Upper lobe of left lung (tissue), 6 donors: ENCODE measurements at places on chromosomes 1 and 21. TPM values are rescaled to one million over a fixed set of nuclear protein-coding genes. Genes with fewer than 3 reads are reported as not detected.

GRCh38 chr1:63261736-63262458, 60.5 kb upstream of the FOXD3 start:
- DNase-seq = no peak
- no peak overlapping the region for H3K4me3 ChIP-seq
- no peaks in the 10 kb centered on the region for H3K27me3 ChIP-seq

The PRPF38B gene
- 31.6 TPM for total RNA-seq

GRCh38 chr1:100292711-100293110, 26.7 kb downstream of the RTCA start:
- H3K27me3 ChIP-seq = no peaks in the 10 kb centered on the region
- no peak overlapping the region for H3K4me3 ChIP-seq
- DNase-seq = no peak
- H3K27ac ChIP-seq = no peak overlapping the region
- H3K36me3 ChIP-seq = peaks cover 56% of the 10 kb centered on the region

The S100A3 gene
- total RNA-seq = 2.0 TPM

The LIPI gene
- total RNA-seq = not detected

The NBPF6 gene
- not detected for total RNA-seq

DNA sequence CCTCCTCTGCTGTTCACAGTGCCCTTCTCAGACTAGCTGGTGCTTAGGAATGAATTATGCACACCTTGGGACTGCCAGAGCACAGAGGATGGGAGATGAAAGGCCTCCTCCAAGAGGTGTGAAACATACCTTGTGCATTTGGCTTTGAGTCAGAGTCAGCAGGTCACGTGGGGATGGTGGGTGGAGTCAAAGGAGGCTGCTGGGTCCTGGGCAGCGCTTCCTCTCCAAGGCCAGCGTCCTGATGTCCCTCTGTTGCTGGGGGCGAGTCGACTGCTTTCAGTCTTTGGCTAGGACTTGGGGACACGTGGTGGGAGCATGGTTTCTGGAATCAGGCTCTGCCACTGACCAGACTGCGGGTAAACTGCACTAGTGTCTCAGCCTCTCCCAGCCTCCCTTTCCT, 91.2 kb downstream of the AJAP1 start:
- no peaks in the 10 kb centered on the region for H3K36me3 ChIP-seq
- H3K4me3 ChIP-seq = no peak overlapping the region
- no peaks in the 10 kb centered on the region for H3K4me1 ChIP-seq
- DNase-seq = no peak

GRCh38 chr1:244964112-244964971, 100.0 kb upstream of the HNRNPU start:
- peak; percentile 29 for DNase-seq
- H3K27me3 ChIP-seq = no peaks in the 10 kb centered on the region
- H3K4me1 ChIP-seq = peaks cover 38% of the 10 kb centered on the region
- H3K4me3 ChIP-seq = no peak overlapping the region
- H3K27ac ChIP-seq = peak overlapping the region; percentile 71
- no peaks in the 10 kb centered on the region for H3K36me3 ChIP-seq

GRCh38 chr1:228345201-228345930, 61.3 kb downstream of the TRIM11 start:
- no peak overlapping the region for H3K4me3 ChIP-seq
- no peaks in the 10 kb centered on the region for H3K27me3 ChIP-seq
- peak; percentile 59 for DNase-seq

GRCh38 chr1:25875154-25875855, at the start of gene PAQR7:
Gene PAQR7, minus strand, starts transcription at chr1:25875708. Its CDS starts 11,869 bp downstream, at chr1:25863839.
- peak; percentile 76 for DNase-seq
- no peaks in the 10 kb centered on the region for H3K36me3 ChIP-seq
- H3K27ac ChIP-seq = peak within 1 kb of the TSS; percentile 72
- H3K4me1 ChIP-seq = peaks cover 46% of the 10 kb centered on the region

- H3K27ac ChIP-seq = peak within 1 kb of the TSS; percentile 93
- H3K36me3 ChIP-seq = no peaks in the 10 kb centered on the region
- H3K4me1 ChIP-seq = peaks cover 14% of the 10 kb centered on the region
- H3K4me3 ChIP-seq = peak within 1 kb of the TSS; percentile 73
Observed at GRCh38 chr1:161314201-161314981, at the start of gene SDHC. Gene SDHC, plus strand, starts transcription at chr1:161314381. Its CDS starts 25 bp downstream, at chr1:161314406.

The C1orf94 gene
- not detected for total RNA-seq

DNA sequence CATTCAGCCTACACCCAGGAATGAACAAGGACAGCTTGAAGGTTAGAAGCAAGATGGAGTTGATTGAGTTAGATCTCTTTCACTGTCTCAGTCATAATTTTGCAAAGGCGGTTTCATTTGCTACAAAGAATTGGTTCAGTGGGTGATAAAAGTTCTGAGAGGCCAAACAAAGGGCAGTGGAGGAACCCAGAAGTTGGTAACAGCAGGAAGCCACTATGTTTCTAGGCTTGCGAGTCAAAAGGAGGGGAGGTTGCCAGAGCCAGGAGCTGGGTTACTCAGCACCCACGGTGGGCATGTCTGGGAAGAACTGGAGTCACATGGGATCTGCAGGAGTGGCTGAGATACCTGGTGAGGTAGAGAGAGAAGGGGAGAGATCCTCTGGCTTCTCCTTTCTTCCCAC, 64.2 kb upstream of the MRPS6 start:
- no peaks in the 10 kb centered on the region for H3K27me3 ChIP-seq
- no peak for DNase-seq
- no peaks in the 10 kb centered on the region for H3K4me1 ChIP-seq
- no peaks in the 10 kb centered on the region for H3K36me3 ChIP-seq

GRCh38 chr1:147676311-147677085, 6.2 kb upstream of the ACP6 start:
- no peaks in the 10 kb centered on the region for H3K36me3 ChIP-seq
- no peak overlapping the region for H3K27ac ChIP-seq
- H3K27me3 ChIP-seq = no peaks in the 10 kb centered on the region
- no peaks in the 10 kb centered on the region for H3K4me1 ChIP-seq

GRCh38 chr1:208223136-208223535, 21.0 kb downstream of the PLXNA2 start:
- H3K4me3 ChIP-seq = no peak overlapping the region
- H3K36me3 ChIP-seq = no peaks in the 10 kb centered on the region
- H3K27me3 ChIP-seq = no peaks in the 10 kb centered on the region
- H3K4me1 ChIP-seq = peaks cover 88% of the 10 kb centered on the region
- no peak for DNase-seq

GRCh38 chr1:33826711-33827110, 37.2 kb upstream of the HMGB4 start:
- no peak overlapping the region for H3K4me3 ChIP-seq
- H3K36me3 ChIP-seq = no peaks in the 10 kb centered on the region
- H3K27ac ChIP-seq = no peak overlapping the region
- no peak for DNase-seq

DNA sequence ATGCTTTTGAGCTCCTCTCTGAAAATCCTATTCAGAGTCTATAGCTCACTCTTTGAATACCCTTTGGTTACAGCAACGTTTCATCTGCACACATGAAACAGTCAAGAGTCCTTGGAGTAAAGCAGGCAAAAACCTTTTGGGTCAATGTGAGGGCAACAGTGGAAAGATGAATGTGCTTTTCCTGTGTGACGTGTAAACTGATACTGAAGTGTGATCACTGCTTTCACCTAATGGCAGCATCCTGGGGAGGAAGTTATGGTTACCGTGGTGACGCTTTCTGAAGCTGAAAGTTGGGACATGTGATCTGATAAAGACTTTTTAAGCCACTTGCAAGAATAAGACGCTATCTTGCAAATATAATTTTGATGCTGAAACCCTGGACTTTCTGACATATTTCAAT, 160.0 kb downstream of the SEC16B start:
- no peaks in the 10 kb centered on the region for H3K36me3 ChIP-seq
- H3K27ac ChIP-seq = no peak overlapping the region
- H3K4me1 ChIP-seq = no peaks in the 10 kb centered on the region
- no peak for DNase-seq
- no peaks in the 10 kb centered on the region for H3K27me3 ChIP-seq

GRCh38 chr1:57506941-57507340, 83.1 kb upstream of the DAB1 start:
- H3K27me3 ChIP-seq = no peaks in the 10 kb centered on the region
- no peaks in the 10 kb centered on the region for H3K36me3 ChIP-seq
- no peak overlapping the region for H3K4me3 ChIP-seq
- DNase-seq = no peak
- no peak overlapping the region for H3K27ac ChIP-seq
- no peaks in the 10 kb centered on the region for H3K4me1 ChIP-seq

GRCh38 chr1:112712701-112713128, 2.4 kb downstream of the PPM1J start:
- DNase-seq = no peak
- no peaks in the 10 kb centered on the region for H3K36me3 ChIP-seq
- peaks cover 29% of the 10 kb centered on the region for H3K4me1 ChIP-seq
- H3K4me3 ChIP-seq = no peak overlapping the region
- no peak overlapping the region for H3K27ac ChIP-seq
- no peaks in the 10 kb centered on the region for H3K27me3 ChIP-seq

The KCNN3 gene
- 2.7 TPM for total RNA-seq

DNA sequence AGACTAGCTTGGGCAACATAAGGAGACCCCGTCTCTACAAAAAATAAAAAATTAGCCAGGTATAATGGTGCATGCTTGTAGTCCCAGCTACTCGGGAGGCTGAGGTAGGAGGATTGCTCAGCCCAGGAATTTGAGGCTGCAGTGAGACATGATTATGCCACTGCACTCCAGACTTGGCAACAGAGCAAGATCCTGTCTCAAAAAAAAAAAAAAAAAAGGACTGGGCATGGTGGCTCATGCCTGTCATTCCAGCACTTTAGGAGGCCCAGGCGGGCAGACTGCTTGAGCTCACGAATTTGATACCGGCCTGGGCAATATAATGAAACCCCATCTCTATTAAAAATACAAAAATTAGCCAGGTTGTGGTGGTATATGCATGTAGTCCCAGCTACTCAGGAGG, 47.3 kb upstream of the BCL10 start:
- H3K36me3 ChIP-seq = no peaks in the 10 kb centered on the region
- H3K4me3 ChIP-seq = no peak overlapping the region
- peaks cover 3% of the 10 kb centered on the region for H3K4me1 ChIP-seq
- no peak overlapping the region for H3K27ac ChIP-seq

The OVAAL gene
- total RNA-seq = not detected

The ETV3L gene
- total RNA-seq = not detected

The ZMYND12 gene
- 2.5 TPM for total RNA-seq

- no peak overlapping the region for H3K27ac ChIP-seq
- no peak overlapping the region for H3K4me3 ChIP-seq
- H3K4me1 ChIP-seq = no peaks in the 10 kb centered on the region
- no peak for DNase-seq
Observed at GRCh38 chr1:62088439-62088838, 106.2 kb upstream of the L1TD1 start.

The PDE4DIP gene
- total RNA-seq = 148 TPM

DNA sequence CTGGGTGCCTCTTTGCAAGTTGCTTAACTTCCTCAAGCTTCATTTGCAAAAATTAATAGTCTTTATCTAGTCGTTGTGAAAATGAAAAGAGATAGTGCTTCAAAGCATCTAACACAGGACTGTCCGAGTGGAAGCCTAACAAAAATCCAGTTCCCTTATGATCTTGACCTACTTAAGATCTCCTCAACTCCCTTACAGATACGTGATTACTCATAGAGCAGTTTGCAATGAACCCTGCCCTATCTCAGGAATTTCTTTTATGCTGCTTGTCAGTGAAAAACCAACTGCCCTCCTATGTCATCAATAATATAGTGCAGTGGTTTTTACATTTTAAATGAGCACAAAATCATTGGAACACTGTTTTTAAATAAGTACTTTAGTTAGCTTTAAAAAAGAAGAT, 314.3 kb downstream of the BACH1 start:
- no peaks in the 10 kb centered on the region for H3K27me3 ChIP-seq
- H3K4me3 ChIP-seq = no peak overlapping the region

- no peaks in the 10 kb centered on the region for H3K27me3 ChIP-seq
- H3K4me1 ChIP-seq = no peaks in the 10 kb centered on the region
- H3K4me3 ChIP-seq = no peak overlapping the region
Observed at GRCh38 chr21:27953340-27954045, 986.6 kb upstream of the ADAMTS5 start.

DNA sequence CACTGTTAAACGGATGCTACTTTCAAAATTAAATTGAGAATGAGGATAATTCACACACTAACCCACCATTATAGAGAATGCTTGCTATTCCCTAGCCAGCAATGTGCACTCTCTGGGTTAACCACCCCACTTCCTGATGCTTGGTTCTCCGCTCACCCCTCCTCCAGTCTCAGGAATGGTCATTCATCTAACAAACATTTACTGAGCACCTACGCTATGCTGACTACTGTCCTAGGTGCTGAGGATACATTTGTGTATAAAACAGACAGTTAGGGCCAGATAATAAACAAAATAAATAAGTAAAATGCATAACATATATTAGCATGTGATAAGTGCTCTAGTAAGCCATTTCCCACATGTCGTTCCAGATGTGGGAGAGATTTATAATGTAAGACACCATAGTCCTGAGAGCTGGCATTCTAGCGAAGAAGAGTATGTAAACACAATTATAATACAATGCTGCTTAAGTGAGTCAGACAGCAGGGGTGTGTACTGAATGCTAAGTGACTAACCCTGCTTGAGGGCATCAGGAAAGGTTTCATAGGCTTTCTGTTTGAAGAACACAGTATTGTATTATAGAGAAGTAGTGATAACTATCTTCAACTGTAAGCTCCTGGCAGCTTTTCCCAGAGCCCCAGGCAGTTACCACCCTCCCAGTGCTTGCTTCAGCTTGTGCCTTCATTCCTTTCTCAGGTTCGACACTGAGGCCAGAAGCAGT, 126.7 kb upstream of the CACHD1 start:
- H3K36me3 ChIP-seq = no peaks in the 10 kb centered on the region
- no peak for DNase-seq
- H3K27me3 ChIP-seq = no peaks in the 10 kb centered on the region
- no peak overlapping the region for H3K4me3 ChIP-seq
- H3K27ac ChIP-seq = no peak overlapping the region

GRCh38 chr1:47415728-47416318, at the start of gene FOXE3:
Gene FOXE3, plus strand, starts transcription at chr1:47416285. Its CDS starts 31 bp downstream, at chr1:47416316.
- no peaks in the 10 kb centered on the region for H3K4me1 ChIP-seq
- DNase-seq = no peak
- peaks cover 19% of the 10 kb centered on the region for H3K27me3 ChIP-seq
- H3K36me3 ChIP-seq = no peaks in the 10 kb centered on the region
